ENCODE measurements at places on chromosomes 1 and 21.

GRCh38 chr1:241357366-241358340, 648 bp upstream of the RGS7 start:
- no peak for DNase-seq

- no peak for DNase-seq
Observed at GRCh38 chr1:153375511-153375910, at the start of gene S100A12. S100A12 (minus strand) TSS chr1:153375621; CDS start chr1:153374592, 1,029 bp downstream.

DNA sequence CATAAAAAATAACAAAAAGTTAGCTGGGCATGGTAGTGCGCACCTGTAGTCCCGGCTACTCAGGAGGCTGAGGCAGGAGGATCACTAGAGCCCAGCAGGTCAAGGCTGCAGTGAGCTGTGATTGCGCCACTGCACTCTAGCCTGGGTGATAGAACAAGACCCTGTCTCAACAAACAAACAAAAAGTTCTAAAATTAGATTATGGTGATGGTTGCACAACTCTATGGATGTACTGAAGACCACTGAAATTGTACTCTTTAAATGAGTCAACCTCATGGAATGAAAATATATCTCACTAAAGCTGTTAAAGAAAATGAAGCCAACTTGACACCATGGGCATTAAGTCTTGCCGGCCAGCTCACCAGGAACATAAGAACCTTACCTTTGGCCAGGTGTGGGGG, 9.1 kb downstream of the MRAP start:
- DNase-seq = no peak

DNA sequence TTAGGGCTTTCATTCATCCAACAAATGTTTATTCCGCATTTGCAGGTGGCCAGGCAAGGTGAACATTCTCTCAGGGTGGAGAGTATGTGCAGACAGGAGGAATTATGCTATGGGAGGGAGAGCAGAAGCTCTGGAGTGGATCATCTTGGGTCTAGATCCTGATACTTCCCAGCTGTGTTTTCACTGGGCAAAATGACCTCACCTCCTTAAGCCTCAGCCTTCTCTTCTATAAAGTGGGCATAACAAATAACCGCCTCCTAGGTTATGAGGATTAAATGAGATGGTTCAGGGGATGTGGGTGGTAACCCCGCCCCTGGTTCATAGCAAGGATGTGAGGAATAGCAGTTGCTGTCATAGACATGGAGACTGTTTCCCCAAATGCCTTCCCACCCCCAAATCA, 1.7 kb upstream of the TMEM51 start:
- no peak for DNase-seq
